ENCODE measurements at places on chromosomes 16 and 17.

DNA sequence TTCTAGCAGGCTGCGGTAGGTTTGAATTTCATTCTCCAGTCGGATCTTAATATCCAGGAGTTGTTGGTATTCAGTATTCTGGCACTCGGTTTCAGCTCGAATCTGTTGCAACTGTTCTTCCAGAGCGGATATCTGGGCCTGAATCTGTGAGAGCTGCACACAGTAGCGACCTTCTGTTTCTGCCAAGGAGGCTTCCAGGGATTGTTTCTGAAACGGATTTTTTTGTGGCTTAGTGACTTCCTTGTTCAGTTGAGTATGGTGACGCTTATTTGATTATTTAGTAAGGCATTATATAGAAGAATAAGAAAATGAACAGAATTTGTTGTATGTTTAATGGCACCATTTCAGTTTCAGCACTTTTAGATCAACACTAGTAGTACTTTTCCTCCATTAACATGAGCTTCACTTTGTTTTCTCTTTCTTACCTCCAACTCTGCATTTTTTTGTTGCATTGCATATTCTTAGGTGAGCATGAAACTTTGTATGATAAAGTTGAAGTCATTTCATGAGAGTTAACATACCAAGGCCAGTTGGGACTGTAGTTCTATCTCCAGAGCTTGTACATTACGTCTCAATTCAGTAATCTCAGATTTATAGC lies 2.8 kb downstream of the KRT10 start:
- no peak for DNase-seq

DNA sequence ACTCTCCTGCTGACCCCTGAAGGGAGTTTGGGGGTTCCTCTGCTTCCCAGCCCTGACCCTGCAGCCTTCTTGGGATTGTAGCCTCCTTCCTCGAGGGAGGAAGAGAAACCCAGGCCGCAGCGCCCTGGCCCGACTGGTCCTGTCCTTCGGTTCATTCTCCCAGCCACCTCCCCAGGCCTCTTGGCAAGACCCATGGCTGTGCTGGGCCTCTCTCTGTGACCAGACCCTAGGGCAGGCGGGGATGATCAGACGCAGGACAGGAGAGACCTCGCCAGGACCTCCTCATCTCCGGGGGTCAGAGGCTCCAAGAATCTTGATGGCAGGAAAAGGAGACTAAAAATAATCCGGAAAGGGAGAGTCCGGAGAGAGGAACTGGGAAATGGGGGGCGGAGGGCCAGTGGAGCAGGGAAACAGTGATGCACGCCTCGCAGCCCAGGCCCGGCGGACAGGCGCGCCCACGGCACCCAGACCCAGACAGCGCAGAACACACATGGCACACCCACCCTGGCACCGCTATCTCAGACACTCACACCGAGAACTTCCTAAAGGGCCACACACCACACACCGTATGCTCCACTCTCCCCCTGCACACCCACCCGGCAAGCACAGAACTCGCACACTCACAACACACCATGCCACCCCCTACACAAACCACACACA lies 1.2 kb downstream of the ARHGEF15 start:
- no peak for DNase-seq

DNA sequence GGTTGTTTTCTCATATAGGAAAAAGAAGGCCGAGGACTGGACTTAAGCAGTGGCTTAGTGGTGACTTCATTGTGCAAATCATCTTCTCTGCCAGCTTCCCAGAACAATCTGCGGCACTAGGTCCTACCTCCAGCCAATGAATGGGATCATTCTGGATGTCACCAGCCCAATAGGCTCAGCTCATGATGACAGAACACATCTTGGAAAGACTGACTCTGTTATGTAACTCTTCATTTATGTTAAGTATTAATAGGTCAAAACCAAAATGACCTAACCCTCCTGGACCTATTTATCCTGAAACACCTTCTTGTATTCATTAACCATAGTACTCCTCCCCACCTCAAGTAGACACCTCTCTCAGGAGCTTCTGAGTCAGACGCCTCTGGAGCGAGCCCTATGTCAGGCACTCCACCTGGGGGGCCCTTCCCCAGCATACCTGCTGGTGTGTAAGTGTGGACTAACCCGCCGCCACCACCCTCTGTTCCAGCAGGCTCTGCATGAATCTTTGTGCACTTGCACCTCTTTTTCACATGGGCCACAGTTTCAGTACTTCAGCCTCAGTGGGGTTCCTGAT lies 7.2 kb downstream of the ARL2BP start:
- no peak for DNase-seq

DNA sequence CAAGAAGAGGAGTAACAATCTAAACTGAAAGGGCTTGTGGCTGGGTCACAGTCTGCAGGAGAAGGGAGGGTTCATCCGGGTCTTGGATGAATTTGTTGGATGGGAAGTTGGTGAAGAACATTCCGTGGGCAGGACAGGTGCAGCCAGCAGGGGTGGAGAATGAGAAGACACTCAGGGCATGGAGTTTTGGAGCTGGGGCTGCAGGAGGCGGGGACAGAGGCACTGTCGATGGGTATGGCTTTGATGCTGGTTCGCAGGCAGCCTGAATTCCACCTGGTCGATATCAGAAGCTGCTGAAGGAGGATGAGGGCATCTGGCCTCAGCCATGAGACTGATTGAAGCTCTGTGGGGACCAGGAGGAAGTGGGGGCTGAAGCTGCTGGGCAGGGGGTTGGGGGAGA lies 36.1 kb upstream of the CBFA2T3 start:
- no peak for DNase-seq

GRCh38 chr16:88743693-88744576 lies 37.6 kb downstream of the CTU2 start:
- DNase-seq = peak; percentile 69

- no peak for DNase-seq
Measured at GRCh38 chr16:80280557-80280956, 260.2 kb upstream of the DYNLRB2 start.

- no peak for DNase-seq
Measured at GRCh38 chr17:78781104-78781892, 775 bp downstream of the CYTH1 start.

- DNase-seq = no peak
Measured at GRCh38 chr16:86067516-86067915, 168.6 kb downstream of the IRF8 start.

- DNase-seq = no peak
Measured at GRCh38 chr16:84450176-84450865, 54.1 kb downstream of the MEAK7 start.

Data from stimulated activated CD4-positive, alpha-beta T cell treated with anti-CD3 and anti-CD28 coated beads, Interleukin-1b, Interleukin-23, amount 100 ng/mL, for 1 hour (primary cell).